Lower leg skin (tissue), 4 donors: ENCODE measurements at places on chromosomes 16 and 17. TPM values are rescaled to one million over a fixed set of nuclear protein-coding genes. Genes with fewer than 3 reads are reported as not detected.

DNA sequence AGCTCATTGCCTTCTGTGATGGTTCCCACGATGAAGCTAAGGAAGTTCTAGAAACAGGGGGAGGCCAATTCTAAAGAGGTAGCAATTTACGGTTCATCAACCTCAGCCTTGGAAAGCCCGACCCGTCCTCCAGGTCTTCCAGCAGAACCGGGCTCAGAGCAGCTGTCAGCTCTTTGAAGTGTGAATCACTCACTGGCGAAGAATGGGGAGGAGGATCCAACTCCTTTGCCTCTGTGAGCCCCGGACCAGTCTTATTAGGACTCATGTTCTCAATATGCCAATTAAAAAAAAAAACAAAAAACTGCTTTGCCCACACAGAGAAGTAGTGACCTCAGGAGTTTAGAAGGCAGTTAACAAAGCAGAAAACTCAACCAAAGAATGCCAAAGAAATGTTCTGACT lies 31.4 kb downstream of the STX8 start:
- no peak for DNase-seq

- DNase-seq: no peak
Measured at GRCh38 chr17:3034578-3034920, 28.9 kb downstream of the OR1D5 start.

GRCh38 chr16:12672986-12673385 lies 130.7 kb downstream of the CPPED1 start:
- DNase-seq: no peak

- DNase-seq: no peak
Measured at GRCh38 chr16:50679676-50680555, 1.2 kb downstream of the SNX20 start.

DNA sequence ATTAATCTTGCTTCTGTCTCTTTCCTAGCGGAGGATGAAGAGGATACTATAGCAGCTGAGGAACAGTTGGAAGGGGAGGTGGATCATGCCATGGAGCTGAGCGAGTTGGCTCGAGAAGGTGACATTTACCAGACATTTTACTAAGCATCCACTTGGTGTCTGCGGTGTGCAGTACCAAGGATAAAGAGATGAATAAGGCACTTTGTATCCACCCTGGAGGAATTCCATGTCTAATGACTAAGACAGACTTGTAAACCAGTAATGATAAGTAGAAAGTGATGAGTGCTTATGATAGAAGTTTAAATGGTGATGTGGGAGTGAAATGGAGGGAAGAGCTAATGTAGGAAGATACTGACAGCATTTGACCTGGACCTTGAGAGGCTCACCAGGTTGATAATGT lies 12.0 kb downstream of the SRCAP start:
- no peak for DNase-seq

DNA sequence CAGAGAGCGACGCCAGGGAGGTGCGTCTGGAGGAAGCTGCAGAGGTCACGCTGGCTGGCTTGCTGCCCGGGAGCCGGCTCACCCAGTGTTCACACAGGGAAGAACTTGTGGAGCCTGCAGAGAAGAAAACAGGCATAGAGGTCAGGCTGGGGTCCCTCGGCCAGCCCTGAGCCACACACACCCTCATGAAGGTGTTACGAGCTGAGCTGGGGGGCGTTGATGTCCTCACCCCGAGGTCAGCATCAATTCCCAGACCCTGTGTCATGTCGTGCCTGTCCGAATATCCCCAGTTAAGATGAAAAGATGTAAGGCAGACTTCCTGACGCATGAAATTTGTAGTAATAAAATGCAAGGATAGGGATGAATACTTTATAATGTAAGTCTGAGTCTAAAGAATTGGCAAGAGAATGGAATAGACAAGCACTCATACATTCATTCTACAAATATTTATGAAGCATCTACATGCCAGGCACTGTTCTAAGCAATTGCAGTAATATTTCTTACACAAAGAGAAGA lies 77.1 kb downstream of the USP31 start:
- DNase-seq: peak; percentile 36

DNA sequence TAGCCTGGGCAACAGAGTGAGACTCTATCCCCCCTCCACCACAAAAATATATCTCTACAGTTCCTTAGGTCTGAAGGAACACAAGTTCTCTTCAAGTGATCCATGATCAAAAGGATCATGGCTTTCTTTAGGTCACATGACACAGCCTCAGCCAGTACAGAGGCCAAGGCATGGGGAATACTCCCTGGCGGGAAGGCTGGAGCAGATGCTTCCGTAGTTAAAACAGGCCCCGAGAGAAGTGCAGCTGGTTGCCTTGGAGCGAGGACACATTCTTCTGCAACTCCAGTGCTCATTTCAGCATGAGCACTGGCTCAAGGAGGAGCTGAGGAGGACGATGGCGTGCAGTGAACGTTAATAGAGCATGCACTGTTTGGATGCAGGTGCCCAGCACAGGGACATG lies 13.5 kb downstream of the CDIP1 start:
- no peak for DNase-seq

GRCh38 chr16:68993456-68993855 lies 112.0 kb upstream of the HAS3 start:
- DNase-seq: no peak

DNA sequence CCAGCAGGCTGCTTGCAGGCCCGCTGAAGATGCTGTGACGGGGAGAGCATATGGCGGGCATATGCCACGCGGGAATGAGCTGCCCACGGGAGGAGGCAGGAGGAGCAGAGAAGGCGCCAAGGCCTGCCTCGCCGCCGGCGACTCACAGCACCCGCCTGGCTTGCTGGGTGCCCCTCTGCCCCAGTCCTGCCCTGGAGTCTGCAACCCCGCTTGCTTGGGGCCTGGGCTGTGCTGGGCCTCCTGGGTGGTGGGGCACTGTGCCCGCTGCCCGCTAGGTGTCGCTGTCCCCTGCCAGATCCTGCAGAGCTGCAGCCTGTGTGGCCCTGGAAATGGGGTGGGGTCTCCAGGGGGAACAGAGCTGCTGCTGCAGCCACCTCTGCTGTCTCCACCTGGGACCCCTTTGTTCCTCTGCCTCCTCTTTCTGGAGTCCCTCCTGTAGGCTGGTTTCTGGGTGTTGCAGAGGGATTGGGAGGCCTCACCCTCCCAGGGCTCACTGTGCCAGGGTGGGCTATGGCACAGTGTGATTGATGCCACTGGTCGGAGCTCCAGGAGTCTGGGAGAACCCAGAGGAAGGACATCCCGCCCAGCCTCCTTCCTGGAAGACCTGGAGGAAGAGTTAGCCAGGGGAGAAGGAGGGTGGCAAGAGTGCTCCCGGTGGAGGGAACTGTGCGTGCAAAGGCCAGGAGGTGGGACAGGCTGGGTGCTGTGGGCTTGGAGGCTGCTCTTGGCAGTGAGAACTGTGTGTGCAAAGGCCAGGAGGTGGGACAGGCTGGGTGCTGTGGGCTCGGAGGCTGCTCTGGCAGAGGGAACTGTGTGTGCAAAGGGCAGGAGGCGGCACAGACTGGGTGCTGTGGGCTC lies 141.0 kb upstream of the CIBAR2 start:
- no peak for DNase-seq

DNA sequence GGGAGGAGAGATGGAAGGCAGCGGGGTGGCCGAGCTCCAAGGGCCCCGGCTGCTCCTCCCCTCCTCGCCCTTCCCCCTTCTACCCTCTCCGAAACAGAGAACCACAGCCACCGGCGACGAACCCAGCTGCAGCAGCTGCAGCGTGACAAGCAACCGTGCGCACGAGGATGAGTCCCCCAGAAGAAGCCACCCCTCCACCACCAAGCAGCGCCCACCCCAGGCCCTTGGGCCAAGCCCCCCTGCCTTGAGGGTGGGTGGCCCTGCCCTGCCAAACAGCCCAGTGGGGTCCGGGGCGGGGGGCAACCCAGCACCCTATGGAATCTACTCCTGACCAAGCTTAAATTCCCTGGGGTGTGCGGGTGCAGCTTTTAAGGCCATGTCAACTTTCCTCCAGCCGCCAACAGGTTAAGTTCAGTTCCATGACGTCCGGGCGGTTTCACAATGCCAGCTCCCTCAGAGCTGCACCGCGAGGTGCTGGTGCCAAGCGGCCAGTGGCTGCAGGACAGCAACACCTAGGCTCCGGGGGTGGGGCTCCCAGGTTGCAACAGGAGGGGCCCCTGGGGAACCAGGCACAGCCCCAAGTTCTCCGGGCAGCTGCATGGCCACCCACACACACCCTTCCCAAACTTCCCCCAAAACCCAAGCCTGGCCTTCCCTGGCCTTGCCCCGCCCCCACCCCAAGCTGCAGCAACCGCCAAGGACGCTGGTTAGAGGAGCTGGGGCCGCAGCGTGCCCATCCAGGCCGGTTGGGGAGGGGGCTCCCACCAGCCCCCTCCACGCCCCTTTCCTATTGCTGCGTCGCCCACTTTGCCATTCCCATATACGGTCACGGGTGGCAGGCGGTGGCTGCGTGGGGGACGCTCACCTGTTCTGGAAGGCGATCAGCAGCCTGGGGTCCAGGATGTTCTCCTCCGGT lies 2.0 kb downstream of the CBX4 start:
- DNase-seq: peak; percentile 95

GRCh38 chr17:57597531-57598453 lies 147.3 kb downstream of the CCDC182 start:
- no peak for DNase-seq

- DNase-seq: peak; percentile 34
Measured at GRCh38 chr16:9134306-9134705, 42.9 kb downstream of the HAPSTR1 start.

DNA sequence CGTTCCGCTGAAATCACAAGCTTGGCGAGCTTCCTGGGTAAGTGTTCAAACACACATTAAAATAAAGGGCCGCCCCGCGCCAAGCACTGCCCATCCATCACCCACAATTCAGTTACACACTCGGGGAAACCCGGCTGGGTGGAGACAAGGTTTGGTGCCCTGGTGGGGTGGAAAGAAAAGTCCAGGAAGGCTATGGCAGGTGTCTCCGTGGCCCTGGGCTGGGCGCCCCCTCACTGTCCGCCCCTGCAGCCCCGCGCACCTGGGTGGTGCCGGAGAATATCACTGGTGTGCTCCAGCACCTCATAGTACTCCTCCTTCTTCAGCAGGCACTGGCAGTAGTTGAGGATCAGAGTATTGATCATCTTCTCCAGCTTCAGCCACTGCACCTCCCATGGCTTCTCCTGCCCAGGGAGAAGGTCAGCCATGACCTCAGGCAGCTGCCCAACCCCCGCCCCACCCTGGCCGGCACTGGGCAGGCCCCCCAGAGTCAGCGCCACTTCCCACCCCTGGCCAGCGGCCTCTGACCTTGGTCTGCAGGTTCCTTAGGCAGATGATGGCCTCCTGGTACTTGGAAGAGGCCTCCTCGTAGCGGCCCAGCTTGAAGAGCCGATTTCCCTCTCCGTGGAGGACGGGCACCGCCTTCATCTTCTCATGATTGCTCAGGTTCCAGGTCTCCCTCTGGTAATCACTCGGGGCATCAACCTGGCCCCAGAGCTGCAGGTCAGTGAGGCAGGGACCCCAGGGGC lies 8.4 kb downstream of the AIPL1 start:
- no peak for DNase-seq

- peak; percentile 36 for DNase-seq
Measured at GRCh38 chr16:75011634-75012307, 12.9 kb downstream of the ZNRF1 start.

DNA sequence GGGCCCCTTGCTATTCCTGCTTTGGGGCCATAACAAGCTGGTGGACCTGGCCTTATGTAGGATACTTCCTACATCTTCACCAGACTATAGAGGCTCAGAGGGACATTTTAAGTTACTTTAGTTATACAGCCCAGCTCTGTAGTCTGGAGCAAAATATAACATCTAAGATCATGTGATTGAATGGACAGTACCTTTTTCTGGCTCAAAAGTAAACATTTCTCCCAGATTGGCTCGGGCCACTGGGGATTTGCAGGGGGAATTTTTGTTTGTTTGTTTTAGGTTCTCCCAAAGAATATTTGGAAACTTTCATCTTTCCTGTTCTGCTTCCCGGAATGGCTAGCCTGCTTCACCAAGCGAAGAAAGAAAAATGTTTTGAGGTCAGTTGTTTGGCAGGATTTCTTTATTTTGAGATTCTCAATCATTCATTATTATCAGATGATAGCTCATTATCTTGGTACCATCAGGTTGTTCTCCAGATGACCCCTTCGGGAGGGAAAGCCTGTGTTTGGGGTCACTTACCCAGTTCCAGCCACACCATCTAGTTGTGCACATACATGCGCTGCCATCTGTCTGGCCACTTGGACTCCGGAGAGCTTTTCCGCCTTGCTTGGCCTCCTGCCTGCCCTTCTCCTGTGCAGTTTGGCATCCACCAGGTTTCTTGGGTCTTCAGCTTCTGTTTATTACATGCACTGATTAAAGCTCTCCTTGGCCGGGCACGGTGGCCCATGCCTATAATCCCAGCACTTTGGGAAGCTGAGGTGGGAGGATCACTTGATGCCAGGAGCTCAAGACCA lies 17.2 kb downstream of the IQCK start:
- DNase-seq: peak; percentile 57

- DNase-seq: no peak
Measured at GRCh38 chr17:67487506-67487905, 110.4 kb downstream of the PITPNC1 start.

- DNase-seq: no peak
Measured at GRCh38 chr16:1152123-1152638, 725 bp upstream of the CACNA1H start.

GRCh38 chr16:66650707-66651473 lies 45.7 kb downstream of the CMTM4 start:
- peak; percentile 91 for DNase-seq

- no peak for DNase-seq
Measured at GRCh38 chr16:11252482-11252931, 3.5 kb downstream of the SOCS1 start.

DNA sequence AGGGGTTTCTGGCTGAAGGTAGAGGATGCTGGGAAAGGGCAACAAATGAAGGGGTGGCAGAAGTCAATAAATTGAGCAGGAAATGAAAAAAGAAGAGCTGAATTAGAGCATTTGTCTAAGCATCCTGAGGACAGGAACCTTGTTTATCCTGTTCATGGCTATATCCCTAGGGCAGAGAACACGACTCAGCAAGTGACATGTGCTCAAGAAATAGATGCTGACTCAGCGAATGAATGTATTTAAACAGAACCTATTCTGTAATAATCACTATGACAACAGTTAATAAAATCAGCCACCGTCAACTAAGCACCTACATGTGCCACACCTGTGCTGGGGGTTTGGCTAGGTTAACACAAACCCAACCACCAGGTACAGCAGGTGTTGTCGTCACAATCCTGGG lies 80.3 kb downstream of the CDK5R1 start:
- DNase-seq: no peak

The TIGD7 gene
- total RNA-seq: 2.9 TPM

The SALL1 gene
- total RNA-seq: 0.08 TPM

The OR2C1 gene
- total RNA-seq: 0.39 TPM

The ADAD2 gene
- total RNA-seq: 1.2 TPM

The NLRC5 gene
- 33.8 TPM for total RNA-seq

The CDH1 gene
- 185 TPM for total RNA-seq

The CMIP gene
- total RNA-seq: 86.6 TPM

The TBC1D3K gene
- total RNA-seq: not detected

The FBXL16 gene
- 33.6 TPM for total RNA-seq

The C1QTNF1 gene
- 24.3 TPM for total RNA-seq
